ENCODE measurements at places on chromosomes 7 and 10.

- no peak for DNase-seq
Measured at GRCh38 chr7:35695473-35695850, 527 bp upstream of the HERPUD2 start.

DNA sequence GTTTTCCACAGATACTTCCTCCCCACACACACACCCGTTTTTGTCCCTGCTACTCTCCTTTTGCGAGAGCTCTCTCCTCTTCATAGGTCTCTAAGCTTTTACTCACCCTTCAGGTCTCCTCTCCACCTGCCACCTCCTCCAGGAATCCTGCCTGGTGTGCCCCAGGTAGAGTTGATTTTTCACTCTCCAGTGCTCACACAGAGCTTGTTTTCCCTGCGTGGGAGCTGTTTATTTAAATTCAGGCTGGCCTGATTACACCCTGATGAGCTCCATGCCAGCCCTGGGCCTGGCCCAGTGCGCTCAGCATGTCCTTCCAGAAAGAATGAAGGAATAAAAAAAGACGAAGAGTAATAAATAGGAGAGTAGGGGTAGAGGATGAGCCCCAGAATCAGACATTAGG is 7.5 kb upstream of the CLDN4 start:
- no peak for DNase-seq

- no peak for DNase-seq
Measured at GRCh38 chr10:4285121-4285520, 500.1 kb upstream of the KLF6 start.

- no peak for DNase-seq
Measured at GRCh38 chr7:156989766-156990535, 20.5 kb downstream of the MNX1 start.

DNA sequence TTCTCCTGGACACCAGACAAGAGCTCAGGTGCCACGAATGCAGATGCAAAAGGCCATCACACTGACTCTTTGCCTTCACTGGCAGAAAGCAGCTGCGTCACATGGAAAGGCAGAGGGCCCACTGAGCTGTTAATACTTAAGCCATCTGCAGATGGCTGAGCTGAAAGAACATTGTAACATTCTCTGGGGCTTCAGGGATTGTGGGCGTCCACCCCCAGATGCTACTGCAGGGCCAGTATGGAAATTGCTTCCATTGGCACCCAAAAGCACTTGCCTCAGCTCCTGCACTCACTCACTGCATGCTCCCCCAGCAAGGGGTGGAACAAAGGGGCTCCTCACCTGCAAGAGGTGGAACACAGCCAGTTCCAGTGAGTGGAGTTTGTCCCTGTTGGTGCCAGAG is 1264.6 kb downstream of the REEP3 start:
- no peak for DNase-seq

- DNase-seq, result no peak
Measured at GRCh38 chr10:110802090-110802489, 69.6 kb upstream of the PDCD4 start.

- no peak for DNase-seq
Measured at GRCh38 chr10:132574288-132574687, 36.7 kb downstream of the INPP5A start.

- DNase-seq, result no peak
Measured at GRCh38 chr10:13161857-13162271, 506 bp downstream of the MCM10 start.

GRCh38 chr7:18566829-18567228 is 71.3 kb downstream of the HDAC9 start:
- DNase-seq, result no peak

GRCh38 chr7:17506095-17506494 is 207.6 kb downstream of the AHR start:
- DNase-seq, result no peak

DNA sequence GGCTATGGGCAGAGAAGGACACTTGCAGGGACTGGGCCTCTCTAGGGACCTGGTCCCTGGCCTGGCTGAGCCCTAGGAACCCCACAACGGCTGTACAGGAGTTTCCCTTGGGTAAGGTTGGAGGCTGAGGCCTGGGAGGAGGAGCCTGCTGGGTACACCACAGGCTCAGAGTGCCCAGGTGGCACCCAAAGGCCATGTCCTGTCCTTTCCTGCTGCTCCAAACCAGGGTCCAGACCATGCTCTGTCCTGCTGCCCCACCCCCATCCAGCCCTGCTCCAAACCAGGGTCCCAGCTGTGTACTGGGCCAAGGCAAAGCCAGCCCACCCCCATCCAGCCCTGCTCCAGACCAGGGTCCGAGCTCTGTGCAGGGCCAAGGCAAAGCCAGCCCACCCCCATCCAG is 35.3 kb upstream of the ZNF488 start:
- DNase-seq, result no peak

GRCh38 chr7:129896568-129897382 is 56.0 kb downstream of the UBE2H start:
- DNase-seq, result no peak

DNA sequence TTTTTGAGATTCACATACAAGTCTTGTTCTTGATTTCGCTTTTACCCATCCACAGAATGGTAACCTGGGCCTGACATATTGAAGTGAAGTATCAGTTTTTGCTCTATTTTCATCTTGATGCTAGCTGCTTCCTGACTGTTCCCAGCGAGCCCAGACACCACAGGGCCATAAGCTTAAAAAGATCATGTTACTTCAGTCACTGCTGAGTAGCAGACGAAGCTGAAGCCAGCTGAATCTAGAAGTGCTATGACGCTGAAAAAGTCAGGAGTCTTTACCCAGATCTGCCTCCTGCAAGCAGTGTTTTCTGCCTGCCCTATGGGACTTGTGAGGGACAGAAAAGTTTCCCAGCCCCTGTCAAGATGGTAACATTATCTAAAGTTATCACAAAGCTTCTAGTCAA is 2.7 kb upstream of the PRXL2A start:
- no peak for DNase-seq

DNA sequence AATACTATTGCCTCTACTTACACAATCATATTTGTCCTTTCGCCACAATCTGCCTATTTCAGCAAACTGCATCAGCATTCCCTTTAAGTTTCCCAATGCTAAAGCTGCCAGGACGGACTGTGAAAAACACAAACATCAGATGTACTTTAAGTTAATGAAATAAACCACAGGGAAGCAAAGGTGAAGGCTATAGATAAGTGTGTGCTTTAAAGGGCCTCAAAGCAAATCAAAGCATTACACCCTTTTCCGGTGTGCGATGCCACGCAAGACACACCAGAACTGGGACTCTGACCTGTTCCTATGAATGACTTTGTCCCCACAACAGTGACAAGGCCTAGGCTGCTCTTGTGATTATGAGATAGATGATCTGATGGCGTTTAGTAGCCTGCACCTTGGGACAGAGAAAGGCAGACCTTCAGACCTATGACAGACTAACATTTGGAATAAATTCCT is 23.4 kb downstream of the SLC26A3 start:
- no peak for DNase-seq

- no peak for DNase-seq
Measured at GRCh38 chr7:125526958-125527357, 597.3 kb upstream of the POT1 start.

GRCh38 chr10:58488921-58489320 is 23.8 kb upstream of the BICC1 start:
- no peak for DNase-seq

GRCh38 chr7:66697449-66698438 is 42.8 kb upstream of the RABGEF1 start:
- no peak for DNase-seq

GRCh38 chr10:71237843-71238623 is 25.7 kb downstream of the UNC5B start:
- DNase-seq, result no peak

DNA sequence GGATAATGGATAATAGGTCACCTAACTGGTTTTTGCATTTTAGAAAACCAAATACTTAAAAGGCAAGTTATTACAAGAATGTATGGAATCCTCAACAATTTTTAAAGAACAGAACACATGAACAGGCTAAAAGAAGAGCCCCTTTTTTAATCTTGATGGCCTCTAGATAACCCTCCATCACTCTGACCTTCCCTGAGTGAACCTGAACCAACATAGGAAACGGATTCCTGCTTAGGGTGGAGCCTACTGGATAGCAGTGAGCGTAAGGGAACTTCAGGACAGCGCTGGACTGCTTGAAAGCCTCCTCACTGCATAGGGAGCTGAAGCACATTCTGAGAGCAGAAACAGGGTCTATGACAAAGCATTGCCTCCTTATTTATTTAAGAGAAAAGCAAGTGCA is 20.5 kb downstream of the TRPV5 start:
- DNase-seq, result no peak

GRCh38 chr10:117944676-117945447 is 101.9 kb downstream of the RAB11FIP2 start:
- no peak for DNase-seq

DNA sequence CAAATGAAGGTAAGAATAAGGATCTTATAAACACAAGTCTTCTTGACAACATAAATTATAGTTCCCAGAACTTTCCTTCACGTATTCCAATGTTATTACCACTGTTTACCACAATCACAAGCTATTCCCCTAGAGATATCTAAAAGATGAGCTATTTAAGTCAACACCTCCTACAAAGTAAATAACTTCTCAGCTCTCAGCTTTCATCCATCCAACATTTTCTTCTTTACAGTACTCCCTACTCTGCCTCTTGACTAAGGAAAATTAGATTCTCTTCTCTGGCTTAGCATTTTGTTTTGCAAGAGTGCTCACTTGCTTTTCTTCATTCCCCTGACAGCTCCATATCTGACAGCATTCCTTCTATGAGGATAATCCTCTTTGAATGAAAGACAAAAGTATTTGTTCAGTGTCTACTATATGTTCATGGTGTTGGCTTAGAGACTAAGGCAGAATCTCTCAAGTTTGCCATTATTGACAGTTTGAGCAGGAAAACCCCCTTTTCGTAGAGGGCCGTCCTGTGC is 93.0 kb upstream of the IL6 start:
- no peak for DNase-seq

- no peak for DNase-seq
Measured at GRCh38 chr10:44980309-44981171, 1.9 kb upstream of the DEPP1 start.

DNA sequence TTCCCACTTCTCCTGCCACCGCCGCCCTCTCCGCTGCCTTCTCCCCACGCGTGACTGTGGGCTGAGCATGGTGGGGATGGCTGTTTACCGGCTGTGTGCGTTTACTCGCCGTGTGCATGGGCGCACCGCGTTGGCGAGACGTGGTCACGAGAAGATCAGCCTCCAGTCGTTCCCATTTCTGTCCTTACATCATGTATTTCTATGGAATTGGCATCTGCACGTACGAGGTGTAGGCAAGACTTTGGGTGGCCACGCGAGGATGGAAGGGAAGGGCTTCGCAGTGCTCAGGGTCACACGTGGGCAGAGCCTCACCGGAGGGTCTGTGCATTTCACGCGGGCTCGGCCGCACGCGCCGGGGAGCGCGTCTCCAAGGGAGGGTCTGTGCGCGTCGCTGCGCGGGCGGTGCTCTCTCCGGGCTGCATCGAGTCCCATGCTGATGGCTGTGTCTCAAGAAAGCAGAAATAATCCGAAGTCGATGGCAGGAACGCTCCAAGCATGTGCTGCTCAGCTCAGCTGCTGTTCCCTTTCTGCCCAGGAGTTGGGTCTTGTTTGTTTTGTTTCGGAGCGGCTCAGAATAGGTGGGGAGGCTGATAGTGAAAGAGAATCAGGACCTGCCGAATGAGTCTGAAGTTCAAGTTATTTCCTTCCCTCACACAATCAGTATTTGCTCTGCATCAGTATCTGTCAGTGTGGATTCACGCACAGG is 973 bp downstream of the CAMK1D start:
- peak; percentile 25 for DNase-seq

GRCh38 chr10:43420369-43421200 is 11.6 kb upstream of the HNRNPF start:
- DNase-seq, result peak; percentile 78

DNA sequence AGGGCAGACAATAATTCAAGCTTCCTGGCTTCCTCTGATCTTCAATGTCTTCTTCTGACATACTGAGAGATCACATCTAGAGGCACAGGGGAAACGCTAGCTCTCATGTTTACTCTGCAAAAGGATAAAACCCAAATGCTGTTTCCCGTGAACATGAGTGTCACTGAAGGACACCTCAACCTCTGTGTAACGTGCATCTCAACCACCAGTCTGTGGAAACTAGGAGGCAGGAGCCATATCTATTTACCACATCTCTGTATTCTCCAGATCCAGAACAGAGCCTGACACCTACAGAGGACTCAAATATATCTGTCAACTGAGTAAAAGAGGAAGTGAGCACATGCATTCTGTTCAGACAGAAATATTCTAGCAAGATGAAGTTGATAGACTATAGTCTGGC is 140.3 kb upstream of the TARP start:
- no peak for DNase-seq

- DNase-seq, result no peak
Measured at GRCh38 chr7:49707891-49708290, 65.5 kb upstream of the VWC2 start.

GRCh38 chr7:142383841-142384492 is 126.1 kb upstream of the PRSS58 start:
- DNase-seq, result no peak

Measured in T-helper 22 cell (primary cell).